ENCODE measurements at places on chromosomes 4 and X.

GRCh38 chrX:130654409-130654950 is 248.5 kb downstream of the ENOX2 start:
- DNase-seq, result no peak

GRCh38 chr4:9987749-9988362 is 33.4 kb downstream of the SLC2A9 start:
- no peak for DNase-seq

GRCh38 chr4:146155152-146155724 is 20.3 kb upstream of the LSM6 start:
- DNase-seq, result no peak

DNA sequence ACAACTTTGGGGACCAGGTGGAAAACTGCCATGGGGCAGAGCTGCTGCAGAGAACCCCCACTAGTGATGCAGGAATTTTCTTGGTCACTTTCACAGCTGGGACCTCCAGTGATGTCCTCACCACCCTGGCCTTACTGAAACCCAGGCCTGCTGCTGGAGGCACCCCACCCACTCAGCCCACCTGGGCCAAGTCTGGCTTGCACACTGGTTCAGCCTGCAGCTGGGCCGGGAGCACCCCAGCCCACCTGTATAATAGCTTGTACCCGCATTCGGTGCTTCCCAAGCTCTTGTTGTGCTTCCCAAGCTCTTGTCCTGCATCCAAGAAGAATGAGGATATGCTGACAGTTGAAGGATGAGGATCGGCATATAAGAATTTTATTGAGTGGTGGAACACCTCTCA is 86.4 kb upstream of the ZMAT1 start:
- no peak for DNase-seq

DNA sequence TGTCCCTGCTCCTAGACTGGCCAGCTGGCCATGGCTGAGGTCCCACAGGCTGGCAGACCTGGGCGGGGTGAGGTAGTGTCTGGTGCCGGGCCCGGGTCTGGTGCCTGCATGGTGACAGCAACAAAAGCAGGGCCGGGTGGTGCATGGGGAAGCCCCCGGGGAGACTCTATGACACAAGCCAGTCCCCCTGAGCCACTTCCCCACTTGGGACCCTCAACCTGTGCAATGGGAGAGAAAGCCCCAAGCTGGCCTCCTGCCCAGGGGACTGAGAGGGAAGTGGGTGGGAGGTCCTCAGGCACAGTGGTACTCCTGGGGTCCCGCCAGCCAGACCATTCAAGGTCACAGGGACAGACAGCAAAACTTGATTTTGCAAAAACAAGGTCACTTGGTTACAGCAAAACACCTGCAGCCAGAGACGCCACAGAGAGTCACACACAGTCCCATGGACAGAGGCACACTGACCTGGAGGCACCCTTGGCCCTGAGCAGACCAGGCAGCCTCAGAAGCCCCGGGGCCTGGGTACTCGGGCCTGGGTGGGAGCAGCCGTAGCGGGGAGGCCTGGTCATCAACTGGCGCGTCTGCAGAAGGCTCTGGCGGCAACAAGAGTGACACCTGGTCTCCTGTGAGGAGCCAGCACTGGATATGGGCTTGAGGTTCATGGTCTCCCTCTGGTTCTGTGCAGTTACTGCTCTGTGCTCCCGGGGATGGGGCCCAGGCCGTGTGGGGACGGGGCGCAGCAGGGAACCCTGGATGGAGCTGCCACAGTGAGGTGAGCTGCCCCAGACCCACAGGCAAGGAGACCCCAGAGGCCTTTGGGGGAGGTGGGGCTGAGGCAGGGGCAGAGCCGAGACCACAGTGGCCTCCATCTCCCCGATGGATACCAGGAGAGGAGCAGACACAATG is 60.6 kb downstream of the HTRA3 start:
- no peak for DNase-seq

- DNase-seq, result no peak
Measured at GRCh38 chrX:119692191-119693039, 553 bp downstream of the SEPTIN6 start.

- no peak for DNase-seq
Measured at GRCh38 chr4:149173241-149174013, 642.2 kb downstream of the IQCM start.
